Amniotic stem cell (primary cell): ENCODE measurements at places on chromosomes 6 and 20.

DNA sequence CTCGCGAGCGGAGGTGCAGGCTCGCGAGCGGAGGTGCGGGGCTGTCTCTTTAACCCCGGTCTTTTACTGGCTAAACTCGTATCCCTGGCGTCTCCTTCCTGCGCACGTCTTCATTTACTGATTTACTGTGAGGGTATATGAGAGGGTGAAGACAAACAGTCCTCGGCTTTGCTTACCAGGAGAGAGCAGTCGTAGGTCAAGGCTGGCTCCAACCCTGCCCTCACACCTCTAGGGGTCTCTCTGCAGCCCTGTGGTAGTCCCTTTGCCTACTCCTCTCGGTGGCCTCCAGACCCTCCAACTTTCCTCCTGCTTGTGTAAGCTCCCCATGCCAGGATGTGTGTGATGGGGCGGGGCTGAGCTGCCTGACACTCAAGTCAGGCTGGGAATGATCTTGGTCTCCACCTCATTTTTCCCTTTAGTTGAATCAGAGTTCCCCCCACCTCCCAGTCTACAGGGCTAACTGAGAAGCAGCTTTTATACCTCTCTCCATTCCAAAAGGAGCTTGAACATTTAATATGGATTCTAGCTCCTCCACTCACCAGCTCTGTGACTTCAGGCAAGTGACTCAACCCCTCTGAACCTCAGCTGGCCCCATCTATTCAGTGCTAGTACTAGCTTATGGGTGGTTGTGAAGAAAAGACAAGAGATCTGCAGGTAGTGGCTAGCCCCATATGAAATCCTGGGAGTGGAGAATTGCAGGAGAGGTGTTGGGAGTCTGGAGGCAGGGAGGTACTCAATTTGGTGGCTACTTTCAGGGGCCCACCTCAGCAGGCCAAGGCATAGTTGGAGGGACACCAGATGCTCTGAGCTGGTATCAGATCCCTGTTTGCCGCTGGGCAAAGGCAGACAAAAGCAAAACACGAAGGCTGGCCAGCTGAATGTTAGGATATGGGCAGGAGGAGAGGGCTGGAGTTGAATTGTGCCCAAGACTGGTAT, 902 bp downstream of the SLC29A1 start:
- no peak for DNase-seq

GRCh38 chr6:7129784-7130569, 22.2 kb downstream of the RREB1 start:
- DNase-seq, result no peak

GRCh38 chr20:37075932-37076685, 19.7 kb downstream of the RBL1 start:
- no peak for DNase-seq

GRCh38 chr6:20900389-20901160, 366.3 kb downstream of the CDKAL1 start:
- no peak for DNase-seq

DNA sequence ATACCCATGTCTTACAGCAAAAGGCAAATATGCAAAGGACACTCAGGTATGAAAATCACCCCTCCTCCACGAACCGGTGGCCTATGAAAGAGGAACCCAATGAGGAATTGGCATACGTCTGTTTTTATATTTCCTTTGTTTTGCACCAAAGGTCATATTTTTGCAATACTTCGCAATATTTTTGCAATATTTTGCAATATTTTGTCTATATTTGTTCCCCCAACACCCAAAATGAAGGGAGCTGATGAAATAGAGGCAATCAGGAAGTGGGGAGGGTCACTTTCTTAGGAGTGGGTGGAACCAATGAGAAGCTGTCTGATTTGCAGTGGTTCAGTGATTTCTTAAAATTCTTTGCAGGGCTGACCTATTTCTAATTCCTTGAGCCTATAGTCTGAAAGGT, 296.8 kb upstream of the TSHZ2 start:
- DNase-seq, result no peak

DNA sequence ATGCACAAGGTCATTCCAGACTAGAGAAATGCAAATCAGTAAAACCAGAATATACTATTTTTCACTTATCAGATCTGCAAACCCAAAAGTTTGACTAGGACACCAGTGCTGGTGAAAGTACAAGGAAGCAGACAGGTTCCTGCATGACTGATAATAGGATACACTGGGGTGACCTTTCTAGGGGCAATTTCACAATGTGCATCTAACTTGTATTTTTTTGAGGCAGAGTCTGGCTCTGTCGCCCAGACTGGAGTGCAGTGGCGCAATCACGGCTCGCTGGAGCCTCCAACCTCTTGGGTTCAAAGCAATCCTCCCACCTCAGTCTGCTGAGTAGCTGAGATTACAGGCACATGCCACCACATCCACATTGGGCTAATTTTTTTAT, 11.4 kb downstream of the COMMD7 start:
- DNase-seq, result no peak

DNA sequence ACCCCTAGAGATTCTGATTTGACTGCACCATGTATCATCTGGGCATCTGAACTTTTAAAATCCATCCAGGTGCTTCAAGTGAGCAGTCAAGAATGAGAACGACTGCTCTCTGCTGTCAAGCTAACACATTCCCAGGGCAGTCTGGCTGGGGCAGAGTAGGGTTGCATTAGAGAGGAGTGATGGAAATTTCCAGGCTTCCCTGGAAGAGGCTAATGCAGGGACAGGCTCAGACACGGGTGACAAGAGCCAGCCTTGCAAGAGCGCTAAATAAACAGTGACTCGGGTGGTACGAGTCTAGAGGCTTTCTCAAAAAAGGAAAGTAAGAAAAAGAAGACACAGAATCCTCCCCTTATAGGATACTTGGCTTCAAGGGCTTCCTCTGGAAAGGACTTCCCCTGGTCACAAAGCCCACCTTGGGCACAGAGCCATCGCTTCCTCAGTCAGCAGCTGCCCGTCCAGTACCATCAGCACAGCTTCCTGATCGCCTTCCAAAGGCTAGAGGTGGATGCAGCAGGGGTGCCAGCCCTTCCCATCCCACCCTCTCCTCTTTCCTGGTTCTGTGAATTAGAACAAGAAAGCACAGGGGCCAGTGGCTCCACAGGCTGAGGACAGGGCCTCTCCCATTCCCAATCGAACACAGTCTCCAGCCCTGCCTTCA, 177.4 kb upstream of the RREB1 start:
- no peak for DNase-seq

- no peak for DNase-seq
These were observed 62.0 kb downstream of the SULF2 start for GRCh38 chr20:47723322-47723721.

DNA sequence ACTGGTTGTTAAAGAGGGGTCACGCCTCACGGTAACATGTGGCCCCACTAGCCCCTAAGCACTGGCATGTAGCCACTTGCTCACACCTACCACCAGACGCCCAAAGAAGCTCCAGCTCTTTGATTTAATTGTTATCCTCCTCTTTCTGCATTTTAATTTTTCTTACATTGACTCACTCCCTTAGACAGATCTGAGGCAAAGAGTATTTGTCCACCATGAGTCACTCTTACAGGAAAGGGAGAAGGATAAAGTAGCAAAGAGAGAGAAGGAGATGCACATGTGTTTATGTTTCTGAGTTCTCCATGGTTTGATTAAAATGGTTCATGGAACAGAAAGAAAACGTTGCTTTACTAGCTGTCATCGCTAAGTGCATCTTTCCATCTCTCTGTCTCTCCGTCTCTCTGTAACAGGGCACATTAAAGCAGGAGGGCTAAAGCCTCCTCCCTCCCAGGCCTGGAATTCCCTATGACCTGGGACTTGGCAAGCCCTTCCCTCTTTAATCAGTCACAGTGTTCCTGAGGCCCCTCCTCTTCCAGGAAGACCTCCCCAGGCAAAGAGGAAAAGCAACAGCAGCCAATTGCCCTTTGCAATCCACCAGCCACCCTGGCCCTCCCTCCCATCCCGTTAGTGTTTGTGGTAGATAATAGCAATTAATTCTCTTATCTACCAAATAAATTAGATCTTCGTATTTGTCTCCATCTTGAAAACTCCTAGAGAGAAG, 112.8 kb upstream of the TSHZ2 start:
- DNase-seq, result no peak

DNA sequence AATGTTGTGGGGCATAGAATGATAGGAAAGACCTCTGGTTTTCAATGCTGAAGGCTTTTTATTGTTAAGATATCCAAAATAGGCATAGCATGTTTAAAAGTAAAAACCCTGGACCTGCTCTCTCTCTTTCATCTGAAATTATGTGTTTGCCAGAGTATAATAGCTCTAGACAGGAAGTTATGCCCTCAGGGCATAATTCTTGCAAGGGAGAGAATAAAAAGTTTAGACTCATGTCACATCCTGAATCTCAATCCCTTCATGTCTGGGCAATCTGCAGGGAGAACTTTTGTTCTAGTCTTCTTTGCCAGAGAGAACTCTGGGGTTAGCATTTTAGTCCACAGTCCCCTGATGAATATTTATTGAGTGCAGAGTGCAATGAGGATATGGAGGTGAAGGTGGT, 297.3 kb upstream of the FLRT3 start:
- no peak for DNase-seq

- DNase-seq, result no peak
These were observed 56.2 kb downstream of the RAB44 start for GRCh38 chr6:36753671-36754405.

- DNase-seq, result no peak
These were observed 6.1 kb downstream of the DACT2 start for GRCh38 chr6:168313431-168314011.

GRCh38 chr6:121884620-121885019, 449.2 kb downstream of the GJA1 start:
- no peak for DNase-seq

DNA sequence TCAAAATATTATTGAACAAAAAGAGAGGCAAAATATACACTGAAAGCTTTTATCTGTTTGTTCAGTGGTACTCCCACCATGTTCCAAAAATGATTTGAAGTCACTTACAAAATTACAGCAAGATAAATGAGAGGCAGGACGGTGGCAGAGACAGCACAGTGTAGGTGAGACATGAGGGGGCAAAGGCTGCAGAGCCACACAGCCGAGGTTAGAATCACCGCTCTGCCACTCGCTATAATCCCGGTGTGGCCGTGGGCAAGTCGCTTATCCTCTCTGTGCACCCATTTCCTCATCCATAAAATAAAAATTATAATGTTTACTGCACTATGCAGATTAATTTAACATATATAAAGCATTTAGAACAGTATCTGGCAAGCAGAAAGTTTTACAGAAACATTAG, 140.1 kb upstream of the BEND6 start:
- no peak for DNase-seq

DNA sequence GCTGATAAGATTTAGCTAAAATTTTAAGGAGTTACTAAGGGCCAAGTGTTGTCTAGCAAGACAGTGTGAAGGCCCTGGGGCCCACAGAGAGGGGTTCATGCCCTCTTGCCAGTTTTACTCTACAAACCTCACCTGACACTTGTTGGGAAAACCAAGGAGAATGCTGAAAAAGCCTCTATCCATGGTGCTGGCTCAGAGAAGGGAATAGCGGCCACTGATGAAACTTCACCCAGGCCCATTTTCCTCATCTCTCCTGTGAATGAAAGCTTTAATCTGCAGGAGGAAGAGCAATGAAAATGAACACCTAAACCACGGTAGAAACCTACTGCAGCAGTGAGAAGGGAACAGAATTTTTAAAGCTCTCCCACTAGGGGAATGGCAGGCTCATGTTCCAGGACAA, 317.3 kb upstream of the CNR1 start:
- no peak for DNase-seq

DNA sequence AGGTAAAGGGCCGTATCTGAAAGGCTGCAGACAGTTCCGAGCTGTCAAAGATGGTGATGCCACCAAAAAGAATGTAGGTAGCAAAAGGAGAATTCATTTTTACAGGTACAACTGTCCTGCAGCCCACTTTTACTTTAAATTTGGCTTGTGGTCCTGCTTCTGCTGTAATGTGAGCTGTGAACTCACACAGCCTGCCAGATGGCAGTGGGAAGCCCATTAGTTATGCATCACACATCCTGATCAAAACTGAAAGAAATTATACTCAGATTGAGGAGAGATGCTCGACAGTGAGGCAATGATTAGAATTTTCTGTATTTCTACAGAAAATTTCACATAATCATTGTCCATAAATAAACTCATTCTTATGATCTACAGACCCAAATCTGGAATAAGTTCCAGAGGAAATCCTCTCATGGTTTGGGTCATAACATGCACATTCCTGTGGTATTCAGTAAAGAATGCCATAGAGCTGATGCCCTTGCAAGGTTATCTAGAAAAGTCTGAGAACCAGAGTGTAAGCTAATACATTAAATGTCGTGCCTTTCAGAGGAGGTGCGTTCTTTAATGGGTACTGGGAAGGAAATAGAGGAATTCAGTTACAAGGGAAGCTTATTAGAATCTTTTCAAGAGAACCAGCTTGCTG, 23.9 kb upstream of the E2F3 start:
- DNase-seq, result peak; percentile 20

DNA sequence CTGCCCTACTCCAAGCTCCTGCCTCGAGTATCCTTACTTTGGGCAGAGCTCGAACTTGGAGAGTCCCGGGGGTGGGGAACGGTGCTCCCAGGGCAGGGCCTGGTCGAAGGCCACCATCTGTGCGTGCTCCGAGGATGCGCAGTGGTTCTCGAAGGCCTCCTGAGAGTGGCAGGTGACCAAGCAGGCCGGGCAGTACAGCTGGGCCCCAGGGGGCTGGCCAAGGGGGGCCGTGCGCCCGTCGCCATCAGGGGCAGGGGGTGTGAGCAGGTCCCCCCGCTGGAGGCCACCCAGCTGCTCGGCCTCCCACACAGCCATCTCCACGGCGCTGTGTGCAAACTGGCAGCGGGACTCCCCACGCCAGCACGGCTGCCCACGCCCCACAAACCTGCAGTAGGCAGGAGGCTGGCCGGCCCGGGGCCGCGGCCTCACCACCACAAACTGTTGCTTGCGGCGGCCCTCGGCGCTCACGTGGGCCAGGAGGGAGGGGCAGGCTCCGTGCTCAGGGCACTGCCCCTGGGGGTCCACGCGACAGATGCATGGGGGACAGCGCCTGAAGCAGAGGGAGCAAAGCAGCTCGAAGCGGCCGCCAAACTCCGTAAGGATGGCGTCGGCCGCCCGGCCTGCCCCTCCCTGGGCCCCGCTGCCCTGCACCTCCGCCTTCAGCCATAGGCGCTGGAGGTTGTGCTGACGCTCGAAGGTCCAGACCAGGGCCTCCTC, 1.8 kb downstream of the HELZ2 start:
- no peak for DNase-seq

DNA sequence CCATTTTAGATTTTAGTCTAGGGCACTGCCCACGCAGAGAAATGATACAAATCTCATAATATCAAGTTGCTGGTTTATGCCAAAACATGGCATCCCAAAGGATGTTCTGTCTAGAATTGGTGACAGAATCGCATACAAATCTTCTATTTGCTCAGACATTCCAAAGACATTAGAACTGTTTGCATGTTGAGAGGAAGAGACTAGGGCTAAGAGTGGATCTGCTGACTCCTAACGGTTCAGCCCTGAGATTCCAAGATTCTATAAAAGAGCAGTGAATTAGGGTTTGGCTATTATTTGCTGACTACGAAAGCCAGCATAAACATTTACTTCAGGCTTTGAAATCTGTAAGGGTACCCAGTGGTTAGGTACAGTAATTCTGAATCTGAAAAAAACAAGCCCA, 3.6 kb downstream of the EPB41L2 start:
- no peak for DNase-seq

- DNase-seq, result no peak
These were observed 140.9 kb downstream of the EDN3 start for GRCh38 chr20:59441306-59441705.

GRCh38 chr20:20454850-20455627, 87.1 kb downstream of the INSM1 start:
- no peak for DNase-seq
